Stimulated activated CD8-positive, alpha-beta memory T cell treated with anti-CD3 and anti-CD28 coated beads, Interleukin-4, amount 100 ng/mL, for 24 hours (primary cell): ENCODE measurements at places on chromosomes 5 and 9.

DNA sequence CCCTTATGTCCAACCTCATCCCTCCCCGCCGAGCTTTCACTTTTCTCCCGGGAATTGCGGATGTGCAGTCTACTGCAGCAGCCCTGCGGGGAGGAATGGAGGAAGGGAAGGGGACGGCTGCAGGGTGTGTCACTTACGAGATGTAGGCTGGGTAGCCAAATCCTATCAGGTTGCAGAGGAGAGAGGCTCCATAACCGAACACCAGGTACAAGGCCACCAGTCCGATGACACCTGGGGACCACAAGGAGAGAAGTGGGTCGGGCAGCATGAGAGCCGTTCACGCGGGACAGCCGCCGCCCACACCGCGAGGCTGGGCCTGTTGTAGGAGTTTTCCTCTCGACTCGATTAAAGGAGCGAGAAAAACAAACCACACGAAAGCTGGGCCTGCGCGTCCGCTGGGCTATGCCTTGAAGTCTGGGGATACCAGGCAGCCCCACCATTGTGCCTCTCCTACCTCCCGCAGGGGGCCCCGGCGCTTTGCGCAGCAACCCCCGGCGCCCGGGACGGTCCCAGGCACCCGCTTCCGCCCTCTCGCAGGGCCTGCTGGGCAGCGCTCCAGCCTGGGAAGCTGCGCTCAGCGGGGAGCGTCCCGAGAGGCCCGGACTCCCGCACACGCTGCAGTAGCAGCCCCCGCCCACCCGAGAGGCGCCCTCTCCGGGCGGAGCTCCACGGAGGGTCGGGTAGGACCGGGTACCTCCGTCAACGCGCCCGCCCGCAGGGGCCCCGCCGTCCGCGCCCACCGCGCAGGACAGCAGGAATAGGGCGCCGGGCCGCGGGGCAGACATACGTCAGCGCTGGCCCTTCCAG lies 798 bp downstream of the REEP5 start:
- DNase-seq: peak; percentile 38

GRCh38 chr5:169164481-169164925 lies 136.4 kb downstream of the SLIT3 start:
- no peak for DNase-seq

DNA sequence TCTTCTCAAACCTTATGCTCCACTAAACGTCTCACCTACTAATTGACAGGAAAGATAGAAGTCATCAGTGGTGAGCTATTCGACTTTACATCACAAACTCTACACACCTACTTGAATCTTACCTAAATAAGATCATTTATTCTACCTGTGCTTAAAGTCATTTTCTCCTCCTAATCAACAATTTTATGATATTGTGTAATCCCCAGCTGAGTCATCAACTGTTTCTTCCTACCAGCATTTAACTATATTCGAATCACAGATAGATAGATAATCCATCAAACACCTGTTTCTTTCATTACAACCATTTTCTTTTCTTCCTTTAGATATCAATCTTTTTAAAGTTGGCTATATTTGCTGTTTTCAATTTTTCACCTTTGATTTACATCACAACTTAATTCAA lies 181.5 kb downstream of the LPAR1 start:
- DNase-seq: no peak

- DNase-seq: no peak
Observed at GRCh38 chr9:134770972-134771971, 109.3 kb upstream of the FCN2 start.

DNA sequence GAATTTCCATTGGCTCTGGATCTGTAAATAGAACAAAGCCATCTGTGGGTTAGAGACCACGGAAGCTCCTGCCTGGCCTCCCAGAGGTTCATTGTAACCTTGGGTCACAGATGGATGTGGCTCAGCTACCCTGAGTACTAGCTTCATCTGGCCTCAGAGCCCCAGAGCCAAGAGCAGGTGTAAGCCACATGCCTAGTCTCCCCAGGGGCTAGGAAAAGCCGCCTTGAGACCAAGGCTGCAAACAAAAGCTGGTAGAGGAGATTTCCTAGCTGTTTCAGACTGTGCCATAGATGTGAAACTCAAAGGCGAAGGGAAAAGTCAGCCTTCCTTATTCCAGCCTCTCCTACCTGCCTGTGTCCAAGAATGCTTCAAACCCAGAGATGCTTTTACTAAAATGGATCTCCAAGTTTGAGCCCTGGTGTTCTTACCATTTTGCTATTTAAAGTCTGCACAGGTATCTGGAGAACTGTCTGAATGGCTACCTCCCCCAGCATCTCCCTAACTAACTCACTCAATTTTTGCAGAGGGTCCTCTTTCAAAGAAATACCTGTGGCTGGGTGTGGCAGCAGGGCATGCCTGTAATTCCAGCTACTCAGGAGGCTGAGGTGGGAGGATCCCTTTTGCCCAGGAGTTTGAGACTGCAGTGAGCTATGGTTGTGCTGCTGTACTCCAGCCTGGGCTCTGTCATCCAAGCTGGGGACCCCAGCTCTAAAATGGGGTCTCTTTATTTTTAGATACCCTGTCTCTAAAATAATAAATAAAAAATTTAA lies 42.3 kb upstream of the MAP1B start:
- no peak for DNase-seq

- DNase-seq: no peak
Observed at GRCh38 chr5:2761921-2762488, 10.5 kb upstream of the IRX2 start.

DNA sequence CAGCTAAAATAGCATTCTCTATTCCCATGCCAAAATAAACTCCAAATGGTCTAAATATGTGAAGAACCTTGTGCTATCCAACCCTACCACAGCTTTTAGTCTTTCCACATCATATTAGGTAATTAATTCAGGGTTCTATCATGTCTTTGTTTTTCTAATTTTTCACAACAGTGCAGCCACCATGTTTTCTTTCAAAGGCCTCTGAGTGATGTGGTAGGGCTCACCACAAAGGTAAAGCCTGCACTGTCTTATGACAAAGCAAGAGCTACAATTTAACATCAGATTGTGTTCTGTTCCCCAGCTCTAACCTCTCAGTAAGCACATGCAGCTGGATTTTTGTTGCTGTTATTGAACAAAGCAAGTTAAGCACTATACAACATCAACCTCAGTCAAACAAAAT lies 52.4 kb downstream of the MEF2C start:
- DNase-seq: no peak

- no peak for DNase-seq
Observed at GRCh38 chr9:7376833-7377232, 422.7 kb downstream of the DMAC1 start.

DNA sequence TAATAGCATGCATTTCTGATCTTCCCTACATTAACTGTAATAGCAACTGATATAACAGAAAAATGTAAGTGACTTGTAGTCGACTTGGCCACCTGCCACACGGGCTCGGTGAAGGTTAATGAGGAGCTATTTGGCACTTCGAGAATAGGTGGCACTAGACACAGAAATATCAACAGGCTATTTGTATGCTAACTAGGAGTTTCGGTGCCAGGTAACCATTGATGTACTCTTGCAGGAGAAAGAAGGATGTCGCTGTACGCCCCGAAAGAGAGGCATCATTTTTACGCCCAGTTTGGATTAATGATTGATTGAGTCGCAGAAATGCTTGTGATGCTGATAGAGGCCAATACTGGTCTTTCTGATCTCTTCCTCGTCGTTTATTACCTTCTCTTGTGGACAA lies 516 bp upstream of the DMRT2 start:
- DNase-seq: no peak

DNA sequence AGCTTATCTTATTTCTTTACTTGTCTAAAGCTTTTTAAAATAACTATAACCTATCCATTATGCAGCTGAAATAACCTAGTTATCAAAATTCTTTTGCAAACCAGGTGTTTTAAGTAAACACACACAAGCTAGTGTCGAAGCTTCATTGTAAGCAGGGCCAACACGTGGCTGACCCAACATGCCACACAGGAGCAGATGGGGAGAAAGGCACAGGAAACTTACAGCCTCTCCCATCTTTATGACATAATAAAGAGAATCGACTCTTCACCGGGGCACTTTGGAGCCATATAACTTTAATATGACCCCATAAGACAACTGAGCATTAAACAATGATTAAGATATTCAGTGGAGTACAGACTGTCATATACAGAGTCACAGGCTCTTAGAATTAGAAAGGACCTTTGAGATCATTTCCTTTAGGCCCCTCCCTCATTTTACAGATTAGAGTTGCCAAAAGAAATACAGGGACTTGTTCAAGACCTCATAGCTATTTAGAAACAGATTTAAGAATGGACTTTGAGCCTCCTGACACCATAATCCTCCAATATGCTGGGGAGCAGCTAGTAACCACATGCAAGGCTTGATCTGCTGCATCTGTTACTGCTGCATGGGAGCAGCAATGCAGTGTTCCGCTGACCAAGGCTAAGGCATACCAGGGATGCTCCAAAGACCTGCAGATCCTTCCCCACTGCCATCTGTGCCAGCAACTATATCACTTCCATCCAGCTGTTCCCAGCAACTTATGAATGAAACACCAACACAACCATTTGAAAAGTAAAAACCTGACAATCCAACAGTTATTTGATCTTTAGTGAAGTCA lies 75.4 kb downstream of the RASEF start:
- no peak for DNase-seq

DNA sequence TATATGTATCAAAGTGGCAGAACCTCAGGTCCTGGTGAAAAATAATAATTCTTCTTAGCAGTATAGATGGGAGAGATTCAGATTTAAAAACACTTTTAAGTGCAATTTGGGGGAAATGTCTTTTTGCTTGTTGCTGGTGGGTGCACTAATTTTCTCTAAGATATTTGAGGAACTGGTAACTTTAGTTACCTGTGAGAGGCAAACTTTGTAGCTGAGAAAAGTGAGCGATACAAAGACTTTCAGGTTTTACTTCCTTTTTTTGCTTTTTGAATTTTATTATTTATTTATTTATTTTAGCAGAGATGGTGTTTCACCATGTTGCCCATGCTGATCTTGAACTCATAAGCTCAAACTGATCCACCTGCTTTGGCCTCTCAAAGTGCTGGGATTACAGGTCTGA lies 303.1 kb upstream of the PTGER4 start:
- no peak for DNase-seq

- no peak for DNase-seq
Observed at GRCh38 chr5:169242175-169242848, 58.6 kb downstream of the SLIT3 start.

DNA sequence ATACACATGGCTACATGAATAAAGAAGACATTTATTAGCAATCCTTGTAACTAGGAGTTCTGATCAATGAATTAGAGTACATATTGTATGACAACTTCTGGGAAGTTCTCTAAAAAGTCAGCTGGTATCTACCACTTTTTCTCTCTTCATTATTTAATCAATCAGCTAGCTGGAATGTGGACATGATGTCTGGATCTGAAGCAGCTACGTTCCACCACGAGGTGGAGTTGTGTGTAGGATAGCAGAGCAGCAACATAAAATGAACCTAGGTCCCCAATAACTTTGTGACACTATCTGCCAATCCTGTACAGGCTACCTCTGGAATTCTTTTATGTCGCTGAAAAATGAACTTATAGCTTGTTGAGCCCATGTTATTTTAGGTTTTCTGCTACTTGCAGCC lies 32.9 kb upstream of the ENTREP1 start:
- DNase-seq: no peak

DNA sequence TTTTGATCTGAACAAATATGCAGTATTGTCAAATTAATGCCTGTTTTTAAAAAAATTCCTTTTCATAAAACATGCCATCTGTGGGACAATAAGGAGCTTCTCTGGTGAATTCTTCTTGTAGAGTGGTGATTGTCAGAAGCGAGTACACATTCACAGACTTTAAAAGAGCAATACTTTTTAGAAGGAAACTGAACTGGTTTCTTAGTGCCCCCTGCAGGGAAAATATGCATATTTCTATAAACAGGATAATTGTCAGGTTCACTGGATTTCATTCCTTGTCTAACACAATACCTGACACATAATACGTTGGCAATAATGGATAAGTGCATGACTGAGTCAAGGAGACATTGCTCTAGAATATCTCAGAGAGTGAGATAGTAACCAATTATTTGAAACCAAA lies 133.7 kb downstream of the KIF4B start:
- no peak for DNase-seq

DNA sequence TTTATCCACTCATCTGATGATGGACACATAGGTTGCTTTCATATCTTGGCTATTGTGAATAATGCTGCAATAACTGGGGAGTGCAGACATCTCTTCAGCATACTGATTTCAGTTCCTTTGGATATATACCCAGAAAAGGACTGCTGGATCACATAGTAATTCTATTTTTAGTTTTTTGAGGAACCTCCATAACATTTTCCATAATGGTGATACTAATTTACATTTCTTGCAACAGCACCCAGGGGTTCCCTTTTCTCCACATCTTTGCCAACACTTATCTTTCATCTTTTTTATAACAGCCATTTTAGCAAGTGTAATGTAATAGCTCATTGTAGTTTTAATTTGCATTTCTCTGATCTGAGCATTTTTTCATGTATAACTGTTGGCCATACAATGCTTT lies 34.1 kb upstream of the NR4A3 start:
- no peak for DNase-seq
